ENCODE measurements at places on chromosomes 13 and 19. TPM values are rescaled to one million over a fixed set of nuclear protein-coding genes. Genes with fewer than 3 reads are reported as not detected.

Gene ICAM5
- polyA plus RNA-seq, result 0.32 TPM

GRCh38 chr13:31699650-31700049, 39.7 kb upstream of the RXFP2 start:
- no peak for DNase-seq

DNA sequence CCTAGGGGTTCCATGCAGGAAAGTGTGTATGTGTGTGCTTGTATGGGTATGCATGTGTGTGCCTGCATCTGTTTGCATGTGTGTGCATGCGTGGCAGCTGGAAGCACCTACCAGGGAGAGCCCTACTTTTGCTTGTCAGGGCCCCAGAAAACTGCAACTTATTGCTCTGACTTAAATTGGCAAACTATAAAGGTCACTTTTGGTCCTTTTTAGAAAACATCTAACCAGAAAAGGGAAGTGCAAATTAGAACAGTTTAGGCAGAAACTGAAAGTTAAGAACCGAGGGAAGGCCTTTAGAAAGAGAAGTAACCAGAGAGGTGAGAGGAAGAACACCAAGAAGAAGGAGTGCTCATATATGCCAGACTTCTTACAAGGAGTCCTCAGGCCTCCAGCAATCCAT, 32.5 kb downstream of the DLEU7 start:
- DNase-seq, result no peak

DNA sequence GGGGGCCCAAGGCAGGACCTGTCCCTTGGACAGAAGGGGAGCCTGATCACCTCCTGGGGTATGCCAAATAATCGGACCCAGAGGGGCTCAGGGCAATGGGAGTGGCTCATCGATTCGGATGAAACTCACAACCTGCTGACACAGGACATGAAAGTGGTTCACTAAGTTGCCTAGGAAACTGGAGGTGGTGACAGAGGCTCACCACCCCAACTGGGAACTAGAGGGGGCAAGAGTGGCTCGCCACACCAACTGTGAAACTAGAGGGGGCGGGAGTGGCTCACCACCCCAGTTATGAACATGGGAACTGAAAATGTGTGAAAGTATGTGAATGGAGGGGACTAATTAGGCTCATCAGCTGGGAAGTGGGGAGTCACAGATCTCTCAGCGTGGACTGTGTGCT, 46.3 kb upstream of the ZNF737 start:
- DNase-seq, result no peak

- no peak for DNase-seq
Observed at GRCh38 chr19:5154799-5155426, 185.7 kb downstream of the PTPRS start.

Gene TMEM161A
- polyA plus RNA-seq, result 37.8 TPM

Gene IGSF23
- polyA plus RNA-seq, result 1.3 TPM

DNA sequence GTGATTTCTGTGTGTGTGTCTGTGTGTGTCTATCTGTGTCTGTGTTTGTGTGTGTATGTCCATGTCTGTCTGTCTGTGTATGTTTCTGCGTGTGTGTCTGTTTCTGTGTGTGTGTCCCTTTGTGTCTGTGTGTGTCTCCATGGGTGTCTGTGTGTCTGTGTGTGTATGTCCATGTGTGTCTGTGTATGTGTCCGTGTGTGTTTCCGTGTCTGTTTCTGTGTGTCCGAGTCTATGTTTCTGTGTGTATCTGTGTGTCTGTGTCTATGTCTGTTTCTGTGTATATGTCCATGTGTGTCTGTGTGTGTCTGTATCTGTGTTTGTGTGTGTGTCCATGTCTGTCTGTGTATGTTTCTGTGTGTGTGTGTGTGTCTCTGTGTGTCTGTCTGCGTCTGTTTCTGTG, 276.3 kb upstream of the SOX1 start:
- DNase-seq, result no peak

DNA sequence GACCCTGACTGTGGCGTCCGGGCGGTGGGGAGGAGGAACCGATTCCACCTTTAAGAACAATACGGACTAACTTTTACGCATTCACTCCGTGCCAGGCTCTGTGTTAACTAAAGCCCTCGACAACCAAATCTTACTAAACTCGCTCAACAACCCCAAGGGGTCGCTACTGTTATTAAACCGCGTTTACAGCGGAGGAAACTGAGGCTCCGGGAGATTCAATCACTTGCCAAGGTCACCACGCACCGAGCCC, 1.2 kb downstream of the SAMD1 start:
- no peak for DNase-seq

DNA sequence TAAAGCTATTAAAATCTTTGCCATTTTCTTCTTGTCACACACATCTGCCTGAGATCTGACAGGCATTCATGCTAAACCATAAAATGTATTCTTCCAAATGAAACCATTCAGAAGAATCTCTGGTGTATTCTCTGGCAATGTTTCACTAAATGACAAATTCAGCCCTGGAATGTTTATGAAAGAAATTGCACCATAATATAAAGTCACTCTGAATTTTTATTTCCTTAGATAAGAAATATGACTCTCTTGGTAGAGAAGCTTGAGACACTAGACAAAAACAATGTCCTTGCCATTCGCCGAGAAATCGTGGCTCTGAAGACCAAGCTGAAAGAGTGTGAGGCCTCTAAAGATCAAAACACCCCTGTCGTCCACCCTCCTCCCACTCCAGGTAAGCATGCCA, 14.3 kb downstream of the OLFM4 start:
- DNase-seq, result no peak

DNA sequence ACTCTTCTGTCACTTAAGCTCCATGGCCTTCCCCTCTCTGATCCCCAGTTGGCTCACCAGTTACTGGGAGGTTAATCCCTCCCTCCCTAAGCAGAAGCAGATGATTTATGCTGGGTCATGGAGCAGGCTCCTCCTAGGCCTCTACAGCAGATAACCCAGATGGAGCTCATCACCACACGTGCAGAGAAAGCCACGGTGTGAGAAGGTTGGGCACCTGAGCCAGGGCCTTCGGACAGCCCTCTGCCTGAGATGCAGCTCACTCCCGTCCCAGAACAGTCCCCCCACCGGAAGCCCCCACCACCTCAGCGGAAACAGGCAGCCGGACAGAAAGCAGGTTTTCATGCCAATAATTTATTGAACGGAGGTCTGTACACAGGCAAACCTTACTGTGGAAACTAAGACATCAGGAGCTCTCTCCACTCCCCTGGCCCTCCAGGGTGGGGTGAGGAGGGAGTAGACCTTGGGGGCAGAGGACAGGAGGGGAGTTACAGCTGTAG, 9.8 kb downstream of the ZNF526 start:
- no peak for DNase-seq

Gene ZNF382
- polyA plus RNA-seq, result 4.6 TPM

DNA sequence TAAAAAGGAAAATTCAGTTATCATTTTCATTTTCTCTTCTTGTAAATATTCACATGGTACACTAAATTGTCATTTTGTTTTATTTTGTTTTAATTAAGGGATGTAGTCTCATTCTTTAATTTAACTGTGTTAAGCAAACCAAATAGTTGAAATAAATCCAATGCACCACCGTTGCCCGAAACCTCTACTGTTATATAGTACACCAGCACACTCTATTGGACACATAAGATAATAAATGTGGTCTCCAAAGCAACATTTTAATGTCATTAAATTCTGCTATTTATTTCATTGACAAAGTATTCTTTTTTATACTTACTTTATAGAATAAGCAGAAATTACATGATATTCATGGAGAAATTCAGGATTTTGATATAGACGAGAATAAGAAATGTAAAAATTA, 156.4 kb upstream of the FREM2 start:
- no peak for DNase-seq

DNA sequence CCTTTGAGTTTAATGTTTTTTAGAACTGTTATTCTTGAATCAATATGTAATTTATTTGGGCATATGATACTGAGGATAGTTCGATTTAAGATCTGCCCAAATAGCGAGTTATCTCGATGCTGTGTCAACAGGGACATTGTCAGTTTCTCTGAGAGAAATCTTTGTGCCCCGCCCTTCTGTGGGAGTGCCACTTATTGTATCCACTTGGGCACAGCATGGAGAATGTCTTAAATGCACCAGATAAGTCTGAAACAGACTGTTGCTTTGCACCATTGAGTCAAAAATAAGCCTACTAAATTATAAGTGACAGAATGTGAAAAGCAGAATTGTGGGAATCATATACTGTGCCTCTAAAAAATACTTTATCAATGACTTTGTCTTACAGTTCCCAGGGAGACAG, 45.6 kb downstream of the RNASEH2B start:
- DNase-seq, result no peak

Gene CDC34
- 66.8 TPM for polyA plus RNA-seq

DNA sequence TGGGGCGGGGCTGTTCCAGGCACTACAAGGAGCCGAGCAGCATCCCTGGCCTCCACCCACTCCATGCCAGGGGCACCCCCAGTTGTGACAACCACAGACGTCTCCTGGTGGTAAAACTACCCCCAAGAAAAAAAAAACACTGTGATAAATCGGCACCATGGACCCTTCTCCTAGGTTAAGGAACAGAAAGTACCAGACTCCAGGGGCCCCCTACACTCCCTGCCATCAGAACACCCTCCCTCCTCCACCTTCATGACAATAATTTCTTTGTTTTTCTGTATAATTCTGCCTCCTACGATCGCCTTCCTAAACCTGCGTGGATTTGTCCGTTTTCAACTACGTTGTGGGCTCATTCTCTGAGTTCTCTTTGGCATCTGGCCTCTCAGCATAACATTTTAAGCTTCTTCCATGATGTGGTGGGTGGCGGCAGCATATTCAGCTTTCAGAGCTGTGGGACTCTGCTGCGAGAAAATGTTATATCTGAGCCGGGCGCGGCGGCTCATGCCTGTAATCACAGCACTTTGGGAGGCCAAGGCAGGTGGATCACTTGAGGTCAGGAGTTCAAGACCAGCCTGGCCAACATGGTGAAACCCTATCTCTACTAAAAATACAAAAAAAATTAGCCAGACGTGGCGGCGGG, 8.6 kb downstream of the TLE2 start:
- DNase-seq, result no peak

DNA sequence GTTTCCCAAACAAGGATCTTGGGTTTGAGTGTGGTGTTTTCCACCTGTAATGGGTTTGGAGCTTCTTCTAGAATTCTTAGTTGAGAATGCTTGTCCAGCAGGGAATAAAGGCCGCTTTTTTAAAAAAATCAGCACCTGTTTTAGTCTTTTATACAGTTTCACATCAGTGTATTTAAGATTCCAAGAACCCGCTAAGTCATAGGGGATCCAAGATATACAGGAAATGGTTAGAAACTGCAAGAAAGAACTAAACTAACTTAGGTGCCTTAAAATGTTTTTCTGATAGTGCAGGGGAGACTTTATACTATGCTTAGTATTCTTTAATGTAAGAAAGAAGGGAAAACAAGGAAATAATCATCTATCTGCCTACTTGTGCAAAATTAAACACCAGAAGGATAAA, 74.7 kb downstream of the C13orf42 start:
- DNase-seq, result no peak

Gene C19orf85
- not detected for polyA plus RNA-seq

GRCh38 chr19:40365613-40366401, 17.3 kb downstream of the PLD3 start:
- DNase-seq, result peak; percentile 73

Gene C19orf73
- polyA plus RNA-seq, result 0.86 TPM

GRCh38 chr13:107102676-107103075, 534.7 kb upstream of the ARGLU1 start:
- DNase-seq, result no peak

Gene BCAM
- 725 TPM for polyA plus RNA-seq

DNA sequence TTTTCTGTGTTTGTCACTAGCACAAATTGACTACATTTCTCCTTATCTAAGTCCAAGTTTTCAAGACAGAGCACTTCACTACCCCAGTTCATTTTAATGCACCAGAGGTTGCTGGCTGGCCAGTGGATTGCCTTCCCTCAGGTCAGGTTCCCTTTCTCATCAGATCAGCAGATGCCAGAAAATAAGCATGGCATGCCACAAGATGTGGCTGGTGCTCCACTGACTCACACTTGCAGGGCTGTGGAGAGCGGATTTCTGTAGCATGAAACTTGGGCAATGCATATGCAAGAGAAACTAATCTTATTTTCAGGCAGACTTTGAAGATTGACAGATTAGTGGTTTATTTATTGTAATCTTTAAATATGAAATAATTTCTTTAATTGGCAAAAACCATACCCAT, 79.5 kb downstream of the RUBCNL start:
- DNase-seq, result no peak

DNA sequence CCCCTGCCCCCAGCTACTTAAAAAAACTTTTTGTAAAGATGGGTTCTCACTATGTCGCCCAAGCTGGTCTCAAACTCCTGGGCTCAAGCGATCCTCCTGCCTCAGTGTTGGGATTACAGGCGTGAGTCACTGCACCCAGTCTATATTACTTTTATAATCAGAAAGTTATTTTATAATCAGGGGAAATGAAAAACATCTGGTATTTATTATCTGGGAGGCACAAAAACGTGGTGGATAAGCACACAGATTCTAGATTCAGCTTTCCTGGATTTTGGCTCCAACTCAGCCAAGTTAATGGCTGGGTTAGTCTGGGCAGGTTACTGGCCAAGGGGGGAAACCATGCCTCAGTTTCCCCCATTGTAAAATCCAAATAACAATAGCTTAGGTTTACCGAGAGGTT, 24.7 kb downstream of the KEAP1 start:
- DNase-seq, result no peak

GRCh38 chr19:19285686-19286085, 12.6 kb upstream of the TM6SF2 start:
- no peak for DNase-seq

Gene OSCAR
- 0.30 TPM for polyA plus RNA-seq

DNA sequence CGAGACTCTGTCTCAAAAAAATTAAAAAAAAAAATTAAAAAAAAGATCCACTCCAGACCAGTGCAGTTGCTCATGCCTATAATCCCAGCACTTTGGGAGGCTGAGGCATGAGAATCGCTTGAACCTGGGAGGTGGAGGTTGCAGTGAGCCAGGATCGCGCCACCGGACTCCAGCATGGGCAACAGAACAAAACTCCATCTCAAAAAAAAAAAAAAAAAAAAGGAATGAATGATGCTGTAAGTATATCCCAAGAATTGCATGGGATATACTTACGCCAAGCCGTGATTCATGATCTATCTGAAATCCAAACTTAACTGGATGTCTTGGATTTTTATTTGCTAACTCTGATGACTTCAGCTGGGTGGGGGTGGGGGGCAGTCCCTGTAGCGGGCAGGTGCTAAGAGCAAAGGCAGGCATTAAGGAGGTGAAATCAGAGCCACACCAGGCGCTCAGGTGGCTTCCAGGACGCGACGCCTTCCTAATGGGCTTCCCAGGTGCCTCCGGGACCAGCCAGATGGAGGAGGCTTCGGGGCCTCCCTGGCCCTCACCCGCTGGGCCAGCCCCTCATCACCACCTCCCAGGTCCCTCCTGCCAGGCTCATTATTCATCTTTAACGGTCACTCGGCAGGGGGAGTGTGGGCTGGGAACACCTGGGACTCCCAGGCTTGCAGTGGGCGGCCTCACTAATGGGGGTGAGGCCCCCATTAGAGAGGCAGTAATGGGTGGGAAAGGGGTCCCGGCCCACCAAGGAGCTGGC, 11.4 kb upstream of the FUT5 start:
- no peak for DNase-seq

GRCh38 chr19:50823389-50824042, at the start of gene KLK1:
TSS of gene KLK1 (minus strand) at chr19:50823787. CDS start at chr19:50823748, 39 bp downstream.
- DNase-seq, result no peak

Gene PRSS57
- polyA plus RNA-seq, result 0.13 TPM

Data from left renal cortex interstitium (tissue), 4 donors.